ENCODE measurements at places on chromosomes 3 and 15.
A peak's percentile ranks its signal among the peaks of the same experiment; 100 is the strongest.

DNA sequence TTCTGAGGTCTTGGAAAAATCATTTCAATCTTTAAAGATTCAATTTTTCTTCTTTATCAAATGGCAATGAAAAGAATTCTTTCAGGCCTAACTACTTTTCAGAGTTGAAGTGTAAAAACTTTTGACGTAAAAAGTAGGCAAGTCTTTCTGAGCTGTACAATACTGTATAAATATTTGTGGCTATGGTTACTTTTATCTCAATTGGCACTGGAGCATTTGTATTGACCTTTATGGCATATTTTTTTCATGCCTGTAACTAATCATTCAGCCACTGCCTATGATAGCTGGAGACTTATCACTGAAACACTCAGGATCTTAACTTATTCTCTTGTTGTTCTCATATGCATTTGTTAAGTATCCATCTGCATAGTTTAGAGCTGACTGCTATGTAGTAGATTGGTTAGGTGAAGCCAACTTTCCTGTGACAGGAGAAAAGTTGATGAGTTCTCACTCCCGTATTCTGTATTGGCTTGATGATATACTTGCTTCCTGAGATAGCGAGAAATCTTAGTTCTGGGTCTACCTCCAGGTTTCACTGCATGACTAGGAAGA is 290.4 kb upstream of the TBL1XR1 start:
- DNase-seq = no peak

GRCh38 chr3:66104535-66104934 is 65.8 kb upstream of the MAGI1 start:
- DNase-seq = no peak

DNA sequence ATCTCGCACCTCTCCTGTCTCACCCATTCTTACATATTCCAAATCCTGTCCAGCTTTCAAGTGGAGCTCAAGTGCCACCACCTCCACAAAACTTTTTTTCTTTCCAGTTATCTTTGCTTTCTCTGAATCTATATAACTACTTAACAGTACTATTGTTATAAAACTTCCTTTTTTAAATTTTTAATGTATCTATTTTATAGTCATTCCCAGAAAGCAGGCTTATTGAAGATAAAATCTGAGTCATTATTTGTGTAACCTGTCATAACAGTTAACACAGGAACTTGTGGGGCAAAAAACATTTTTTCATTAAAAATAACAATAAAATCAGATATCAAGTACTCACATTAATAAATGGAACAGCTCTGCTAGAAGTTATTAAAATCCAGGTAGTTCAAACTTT is 73.3 kb upstream of the ALCAM start:
- no peak for DNase-seq

DNA sequence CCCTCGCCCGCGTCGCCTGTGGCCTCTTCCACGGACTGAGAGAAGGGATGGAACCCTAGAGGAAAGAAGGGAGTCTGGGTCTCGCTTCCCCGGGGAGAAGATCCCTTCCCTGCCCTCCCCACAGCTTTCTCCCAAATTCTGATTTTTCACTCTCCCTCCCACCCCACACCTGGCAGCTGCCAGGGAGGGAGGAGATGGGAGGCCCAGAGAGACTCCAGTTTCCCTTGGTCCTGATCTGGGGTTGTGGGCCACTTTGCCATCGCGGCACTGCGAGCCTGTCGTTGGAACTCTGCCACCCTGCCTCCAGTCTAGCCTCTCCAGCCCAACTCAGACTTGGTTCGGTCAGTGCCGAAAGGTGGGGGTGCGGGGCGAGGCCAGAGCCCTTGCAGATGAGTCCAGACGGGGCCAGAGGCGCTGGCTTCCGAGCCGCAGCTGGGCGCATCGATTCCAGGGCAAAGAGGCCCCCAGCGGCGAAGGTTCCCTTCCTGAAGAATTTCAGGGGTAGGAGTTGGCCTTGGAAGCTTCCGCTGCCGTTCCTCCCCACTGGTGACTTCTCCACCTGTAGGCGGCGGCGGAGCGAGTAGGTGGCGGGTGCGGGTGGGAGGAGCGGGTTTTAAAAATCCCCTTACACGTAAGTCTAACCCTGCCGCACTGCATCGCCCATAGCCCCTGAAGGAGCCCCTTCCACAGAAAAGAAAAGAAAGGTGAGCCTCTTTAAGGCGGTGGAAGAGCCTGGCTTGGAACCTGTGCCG is 5.2 kb downstream of the WNT5A start:
- DNase-seq = no peak

DNA sequence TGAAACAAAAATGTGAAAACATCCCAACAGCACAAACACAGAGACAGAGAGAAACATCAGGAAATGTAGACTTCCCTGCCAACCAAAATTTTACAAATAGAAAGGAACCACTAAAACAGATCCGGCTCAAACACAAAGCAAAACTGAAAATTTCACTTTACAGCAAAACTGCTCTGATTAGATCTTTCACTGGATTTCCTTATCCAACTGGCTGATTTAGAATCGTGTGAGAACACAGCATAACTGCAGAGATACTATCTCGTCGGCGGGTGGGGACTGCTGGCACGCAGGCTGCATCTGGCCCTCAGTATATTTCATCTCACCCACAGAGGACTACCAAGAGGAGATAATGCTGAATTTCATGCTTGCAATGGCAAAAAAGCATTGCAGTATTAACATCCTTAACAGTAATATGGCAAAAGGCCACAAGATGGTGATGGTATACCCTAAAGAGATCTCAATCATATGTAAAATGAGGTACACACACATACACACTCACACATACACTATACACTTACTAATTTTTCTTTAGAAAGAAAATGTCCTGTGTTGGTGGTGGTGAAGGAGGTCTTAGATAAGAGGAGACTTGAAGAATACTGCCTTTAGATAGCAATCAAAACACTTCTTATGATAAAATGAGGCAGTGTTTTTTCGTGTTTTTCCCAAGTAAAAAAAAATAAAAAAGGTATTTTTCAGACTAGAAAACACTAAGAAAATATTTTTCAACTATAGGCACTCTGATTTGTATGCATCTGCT is 10.6 kb upstream of the LEO1 start:
- peak; percentile 91 for DNase-seq

GRCh38 chr3:193520738-193521137 is 34.0 kb downstream of the ATP13A4 start:
- DNase-seq = no peak

DNA sequence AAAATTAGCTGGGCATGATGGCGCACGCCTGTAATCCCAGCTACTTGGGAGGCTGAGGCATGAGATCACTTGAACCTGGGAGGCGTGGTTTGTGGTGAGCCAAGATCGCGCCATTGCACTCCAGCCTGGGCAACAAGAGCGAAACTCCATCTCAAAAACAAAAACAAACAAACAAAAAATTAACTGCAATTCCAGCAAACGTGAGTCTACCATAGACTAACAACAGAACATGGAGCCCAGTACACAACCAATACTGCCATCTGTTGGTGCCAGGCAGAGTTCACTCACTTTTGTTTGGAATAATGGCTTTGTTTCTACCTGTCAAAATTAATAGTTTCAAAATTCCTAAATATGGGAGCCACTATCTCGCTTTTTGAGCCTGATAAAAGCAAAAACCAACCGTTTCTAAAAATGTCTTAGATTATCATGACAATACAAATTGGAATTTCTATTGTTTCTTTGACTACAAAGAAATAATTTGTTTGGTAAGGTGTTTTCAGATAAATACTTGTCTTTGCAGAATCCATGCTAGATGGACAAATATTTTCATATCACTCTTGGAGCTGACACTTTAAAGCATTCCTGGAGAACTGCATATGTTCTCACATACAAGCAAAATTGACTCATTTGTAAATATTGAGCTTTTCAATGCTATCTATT is 45.0 kb downstream of the GPR176 start:
- DNase-seq = peak; percentile 49

DNA sequence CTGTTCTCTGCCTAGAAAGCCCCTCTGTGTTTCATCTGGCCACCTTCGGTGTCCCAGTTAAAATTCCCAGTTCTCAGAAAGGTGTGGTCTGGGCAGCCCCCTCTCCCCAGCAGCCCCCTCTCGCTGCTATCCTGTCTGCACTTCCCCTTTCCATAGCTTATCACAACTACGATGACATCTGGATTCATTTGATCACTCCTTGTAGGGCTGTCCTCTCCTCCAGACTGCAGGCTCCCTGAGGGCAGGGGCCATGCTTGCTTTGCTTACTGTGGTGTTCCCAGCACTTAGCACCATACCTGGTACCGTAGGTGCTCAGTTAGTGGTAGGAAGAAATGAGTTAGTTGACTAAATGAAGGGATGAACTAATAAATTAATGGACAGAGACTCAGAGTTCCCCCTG is 26.3 kb upstream of the GOLGA6C start:
- DNase-seq = no peak

- no peak for DNase-seq
These were observed 381.6 kb downstream of the EDEM1 start for GRCh38 chr3:5569152-5569551.

- no peak for DNase-seq
These were observed 23.0 kb upstream of the DNAJC13 start for GRCh38 chr3:132394320-132394719.

DNA sequence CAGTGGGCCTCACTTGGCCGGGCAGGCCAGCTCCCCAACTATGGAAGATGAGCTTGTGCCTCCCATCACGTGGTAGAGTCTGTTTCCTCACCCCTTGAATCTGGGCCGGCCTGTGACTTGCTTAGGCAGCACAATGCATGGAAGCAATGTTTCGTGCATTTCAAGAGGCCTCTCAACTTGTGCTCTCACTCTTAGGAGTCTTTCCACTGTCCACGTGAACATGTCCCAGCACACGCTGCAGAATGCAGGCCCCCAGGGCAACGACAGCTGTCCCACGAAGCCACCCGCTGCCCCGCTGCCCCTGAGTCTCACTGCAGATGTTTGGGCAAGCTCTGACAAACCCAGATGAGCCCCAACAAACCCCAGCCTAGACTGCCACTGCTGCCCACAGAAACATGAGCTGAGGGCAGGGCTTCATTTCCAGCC is 27.2 kb upstream of the SLC41A3 start:
- no peak for DNase-seq

GRCh38 chr3:128879991-128880390 is 571 bp downstream of the ACAD9 start:
- no peak for DNase-seq

GRCh38 chr15:38576837-38577236 is 12.2 kb upstream of the RASGRP1 start:
- DNase-seq = no peak

GRCh38 chr3:128036119-128036518 is 16.1 kb upstream of the SEC61A1 start:
- DNase-seq = no peak

DNA sequence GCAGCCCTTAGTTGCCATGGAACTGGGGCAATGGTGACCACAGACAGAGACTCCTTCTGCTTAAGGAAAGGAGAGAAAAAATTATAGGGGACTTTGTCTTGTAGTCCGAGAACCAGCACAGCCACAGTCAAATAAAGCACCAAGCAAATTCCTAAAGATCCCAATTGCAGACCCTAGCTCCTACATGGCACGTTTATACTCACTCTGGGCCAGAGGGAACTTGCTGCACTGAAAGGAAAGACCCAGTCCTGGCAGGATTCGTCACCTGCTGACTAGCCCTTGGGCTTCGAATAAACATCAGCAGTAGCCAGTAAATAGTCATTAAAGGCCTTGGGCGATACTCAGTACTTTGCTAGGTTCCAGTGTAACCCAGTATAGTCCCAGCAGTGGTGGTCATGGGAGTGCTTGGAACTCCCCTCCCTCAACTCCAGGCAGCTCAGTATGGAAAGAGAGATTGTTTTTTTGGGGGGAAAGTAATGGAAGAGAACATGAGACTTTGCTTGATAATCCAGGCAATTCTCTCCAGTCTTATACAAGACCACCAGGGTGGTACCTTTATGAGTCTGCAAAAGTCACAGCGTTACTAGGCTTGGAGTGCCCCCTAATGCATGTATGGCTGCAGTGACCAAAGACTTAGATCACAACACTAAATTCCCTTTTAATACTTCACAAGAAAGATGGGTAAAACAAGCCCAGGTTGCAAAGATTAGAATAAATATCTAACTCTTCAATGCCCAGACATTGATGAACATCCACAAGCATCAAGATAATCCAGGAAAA is 66.4 kb upstream of the AGTR1 start:
- DNase-seq = peak; percentile 7

GRCh38 chr3:46948830-46949671 is 27.5 kb downstream of the CCDC12 start:
- DNase-seq = no peak

DNA sequence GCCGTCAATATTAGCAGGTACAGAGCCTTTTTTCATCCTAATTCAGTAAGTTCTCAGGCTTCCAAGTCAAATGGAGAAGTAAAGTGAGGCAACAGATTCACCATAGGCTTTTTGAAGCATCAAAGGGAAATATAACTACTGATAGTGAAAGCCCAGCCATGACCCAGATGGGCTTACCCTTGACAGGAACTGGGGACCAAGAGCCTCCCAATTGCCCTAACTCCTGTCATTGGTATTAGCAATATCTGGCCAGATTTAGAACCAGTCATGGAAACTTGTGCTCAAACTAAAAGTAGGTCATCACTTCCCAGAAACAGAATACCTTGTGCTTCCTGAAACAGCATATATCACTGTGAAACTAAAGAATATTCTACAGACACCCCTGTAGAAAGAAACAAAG is 33.0 kb downstream of the NME9 start:
- no peak for DNase-seq

GRCh38 chr3:155130001-155130400 is 49.9 kb downstream of the MME start:
- no peak for DNase-seq

DNA sequence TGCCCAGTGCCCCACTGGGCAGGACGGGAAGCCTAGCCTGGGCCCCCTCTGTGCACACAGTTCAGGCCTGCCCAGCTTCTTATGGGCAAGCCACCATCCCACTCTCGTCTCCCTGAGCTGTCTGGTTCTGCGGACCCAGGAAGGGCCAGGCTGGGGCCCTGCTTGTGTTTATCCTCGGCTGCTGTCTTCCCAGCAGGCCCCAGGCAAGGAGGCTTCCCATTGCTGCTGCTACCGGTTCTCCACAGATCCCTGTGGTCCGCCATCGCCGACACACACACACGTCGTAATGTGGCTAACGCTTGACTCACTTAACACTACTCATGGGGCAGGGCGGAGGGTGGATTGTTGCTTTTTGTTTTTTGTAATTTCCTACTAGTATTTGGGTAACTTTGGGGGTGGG is 52.4 kb upstream of the SLC6A1 start:
- DNase-seq = no peak

- no peak for DNase-seq
These were observed 272.0 kb downstream of the XXYLT1 start for GRCh38 chr3:194998948-194999347.

- DNase-seq = no peak
These were observed 204.2 kb upstream of the IGF1R start for GRCh38 chr15:98444138-98444537.
